ENCODE measurements at places on chromosomes 11 and 22. TPM values are rescaled to one million over a fixed set of nuclear protein-coding genes. Genes with fewer than 3 reads are reported as not detected.

Gene C11orf21
- not detected for total RNA-seq

GRCh38 chr11:78809931-78810541 is 235.4 kb upstream of the NARS2 start:
- DNase-seq, result peak; percentile 52

Gene UPB1
- not detected for total RNA-seq

DNA sequence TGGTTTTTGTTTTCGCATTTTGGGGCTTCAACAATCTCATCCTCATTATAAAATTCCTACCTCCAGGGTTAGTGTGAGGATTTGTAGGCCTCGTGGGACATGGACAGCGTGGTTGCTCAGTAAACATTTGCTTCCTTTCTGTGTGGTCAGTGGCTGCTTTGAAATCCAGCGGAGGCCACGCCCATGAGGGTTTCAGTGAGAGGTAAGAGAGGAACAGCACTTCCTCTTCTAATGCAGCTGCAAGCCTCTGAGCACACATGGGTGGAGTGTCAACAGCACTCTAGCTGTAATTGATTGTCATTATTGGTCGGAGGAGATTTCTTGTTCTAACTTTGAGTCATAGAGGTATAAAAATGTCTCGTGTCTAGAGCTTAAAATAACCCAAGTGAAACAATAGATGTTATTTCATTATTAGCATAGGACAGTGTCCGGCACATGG is 6.0 kb upstream of the ARHGAP42 start:
- no peak for DNase-seq

Gene OR5B21
- total RNA-seq, result not detected

Gene CARNS1
- total RNA-seq, result 0.16 TPM

Data from fibroblast of the aortic adventitia (primary cell).